ENCODE measurements at places on chromosomes 3 and 15. TPM values are rescaled to one million over a fixed set of nuclear protein-coding genes. Genes with fewer than 3 reads are reported as not detected.

HHATL gene
- not detected for total RNA-seq

IL20RB gene
- total RNA-seq: 0.94 TPM

GTPBP8 gene
- total RNA-seq: 15.2 TPM

- DNase-seq: no peak
- peaks cover 20% of the 10 kb centered on the region for H3K4me1 ChIP-seq
- H3K4me3 ChIP-seq: no peak overlapping the region
- H3K27me3 ChIP-seq: no peaks in the 10 kb centered on the region
- H3K36me3 ChIP-seq: no peaks in the 10 kb centered on the region
Observed at GRCh38 chr3:8778475-8778874, 9.1 kb upstream of the OXTR start.

DNA sequence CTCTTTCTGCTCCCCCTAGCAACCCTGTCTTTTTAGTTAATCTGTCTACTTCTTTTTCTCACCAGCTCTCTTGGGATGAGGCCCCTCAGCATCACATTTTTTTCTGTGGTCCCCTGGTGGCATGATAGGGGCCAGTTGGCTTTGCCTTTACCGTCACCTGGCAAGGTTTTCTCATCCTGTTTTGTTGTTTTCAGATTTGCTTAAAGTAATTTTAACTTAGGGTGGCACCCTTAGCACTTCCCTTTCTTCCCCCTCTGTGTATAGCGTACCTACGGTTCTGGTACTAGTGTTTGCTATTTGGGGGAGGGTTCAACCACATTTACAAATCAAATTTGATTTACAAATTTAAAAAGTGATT is 35.6 kb downstream of the PDCD6IP start:
- H3K4me1 ChIP-seq: peaks cover 19% of the 10 kb centered on the region
- H3K27ac ChIP-seq: peak overlapping the region; percentile 15
- no peak for DNase-seq
- H3K27me3 ChIP-seq: no peaks in the 10 kb centered on the region
- no peak overlapping the region for H3K4me3 ChIP-seq
- peaks cover 17% of the 10 kb centered on the region for H3K36me3 ChIP-seq
